Nephron progenitor cell (in vitro differentiated cells): ENCODE measurements at places on chromosomes 3 and 15.

- DNase-seq: no peak
Observed at GRCh38 chr3:172140499-172141391, 101.4 kb downstream of the FNDC3B start.

DNA sequence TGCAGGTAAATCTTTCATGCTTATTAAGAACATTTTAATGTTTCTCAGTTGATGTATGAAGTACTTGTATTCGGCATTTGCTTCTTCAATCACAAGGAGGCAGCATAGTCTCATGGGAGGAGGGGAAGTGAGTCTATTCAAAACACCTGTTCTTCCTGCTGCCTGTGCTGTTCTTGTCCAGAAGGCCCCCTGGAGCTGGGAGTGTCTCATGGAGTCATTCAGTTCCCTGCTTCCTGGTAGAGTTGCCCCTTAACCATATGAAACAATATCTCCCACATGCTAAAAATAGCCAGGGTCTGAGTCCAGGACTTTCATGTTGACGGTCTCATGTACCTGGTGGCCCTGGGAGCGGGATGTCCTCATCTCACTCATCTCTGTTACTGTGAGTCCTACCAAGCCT lies 15.5 kb upstream of the PPP1R2 start:
- DNase-seq: no peak

DNA sequence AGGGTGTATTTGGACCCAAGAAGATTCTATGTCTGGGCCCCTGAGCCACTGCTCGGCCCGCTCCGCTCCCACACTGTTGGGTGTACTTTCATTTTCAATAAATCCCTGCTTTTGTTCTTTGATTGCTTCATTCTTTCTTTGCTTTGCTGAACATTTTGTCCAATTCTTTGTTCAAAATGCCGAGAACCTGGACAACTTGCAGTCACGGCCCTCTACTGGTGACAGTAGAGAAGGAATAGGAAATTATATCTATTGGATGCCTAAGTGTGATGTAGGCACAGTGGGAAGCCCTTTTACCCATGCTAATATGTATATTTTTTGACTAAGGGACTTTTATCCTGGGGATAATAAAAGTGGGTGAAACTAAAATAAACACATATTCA lies 340.8 kb downstream of the LRRC3B start:
- no peak for DNase-seq

- no peak for DNase-seq
Observed at GRCh38 chr3:97932387-97932801, 39.8 kb downstream of the RIOX2 start.

GRCh38 chr3:60497902-60498301 lies 753.4 kb downstream of the FHIT start:
- no peak for DNase-seq

DNA sequence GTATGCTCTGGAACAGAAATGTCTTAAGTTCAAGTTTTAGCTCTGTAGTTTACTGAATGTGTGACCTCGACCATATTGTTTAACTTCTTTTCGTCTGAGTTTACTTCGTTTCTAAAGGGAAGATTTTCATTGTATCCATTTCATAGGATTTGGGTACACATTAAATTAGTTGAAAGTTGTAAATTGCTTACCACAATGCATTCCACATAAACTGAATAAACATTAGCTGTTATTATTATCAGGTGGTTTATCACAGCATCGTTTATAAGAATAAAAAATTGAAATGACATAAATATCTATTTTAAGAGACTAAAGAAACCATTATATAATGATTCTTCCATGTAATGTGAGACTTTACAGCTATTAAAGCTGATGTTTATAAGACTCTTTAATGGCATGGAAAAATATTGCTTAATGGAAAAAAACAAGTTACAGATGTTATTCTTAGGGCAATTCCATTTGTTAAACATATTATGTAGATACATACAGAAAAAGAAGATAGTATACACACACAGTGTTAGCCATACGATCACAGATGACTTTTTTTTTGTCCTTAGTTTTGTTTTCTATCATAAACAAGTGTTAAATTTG lies 342.3 kb upstream of the SGO1 start:
- DNase-seq: no peak

DNA sequence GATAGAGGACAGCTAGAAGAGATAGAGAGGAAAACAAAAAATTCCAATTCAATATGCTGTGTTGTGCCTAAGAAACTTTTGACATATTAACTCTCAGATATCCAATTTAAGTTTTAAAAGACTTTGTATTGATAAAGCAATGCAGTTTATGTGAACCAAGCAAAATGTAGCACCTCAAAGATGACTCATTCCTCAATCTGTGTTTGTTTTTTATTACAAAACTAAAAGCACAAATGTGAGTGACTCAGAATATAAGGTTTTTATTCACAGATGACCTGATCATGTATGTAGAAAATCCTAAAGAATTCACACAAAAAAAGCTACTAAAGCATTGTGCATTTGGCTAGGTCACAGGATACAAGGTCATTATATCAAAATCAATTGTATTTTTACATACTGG lies 11.1 kb downstream of the HCLS1 start:
- no peak for DNase-seq

GRCh38 chr15:40590667-40591050 lies 3.4 kb upstream of the KNL1 start:
- no peak for DNase-seq

- no peak for DNase-seq
Observed at GRCh38 chr3:125151442-125151817, 61.1 kb downstream of the SLC12A8 start.

GRCh38 chr3:185813691-185814215 lies 11.1 kb downstream of the IGF2BP2 start:
- no peak for DNase-seq

- DNase-seq: no peak
Observed at GRCh38 chr15:45268135-45268534, 16.1 kb downstream of the SLC28A2 start.

DNA sequence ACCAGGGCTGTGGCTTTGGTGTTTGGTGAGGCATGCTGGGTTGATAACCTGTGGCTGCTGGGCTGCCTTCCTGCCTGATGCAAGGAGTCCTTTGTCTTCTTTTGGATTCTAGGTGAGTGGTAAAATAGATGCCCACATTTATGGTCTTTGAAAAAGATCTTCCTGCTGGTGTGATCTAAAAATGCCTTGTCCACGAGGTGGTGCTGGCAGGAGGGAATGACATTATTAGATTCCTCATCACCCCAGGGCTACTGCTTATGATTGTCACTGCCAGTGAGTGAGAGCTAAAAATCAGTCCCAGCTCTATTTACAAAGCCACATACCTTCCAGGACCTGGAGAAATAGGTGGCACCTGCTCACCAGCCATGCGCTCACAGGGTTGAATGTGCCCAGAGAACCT lies 355.5 kb upstream of the ROPN1 start:
- DNase-seq: no peak

DNA sequence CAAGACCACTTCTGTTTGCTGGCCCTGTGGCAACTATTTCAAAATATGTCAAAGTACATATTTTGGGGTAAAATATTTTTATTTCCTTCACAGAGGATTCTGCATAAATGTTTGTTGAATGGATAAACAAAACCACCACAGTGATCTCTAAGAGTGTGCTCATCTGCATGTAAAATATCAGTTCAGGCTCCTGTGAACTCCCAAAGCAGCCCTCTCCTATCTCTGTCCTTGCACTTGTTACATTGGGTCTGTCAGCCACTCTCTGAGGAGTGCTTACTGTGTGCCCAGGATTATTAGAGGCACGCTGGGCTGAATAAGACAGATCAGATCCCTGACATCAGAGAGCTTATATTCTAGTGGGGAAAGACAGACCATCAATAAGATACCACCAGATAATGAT lies 27.1 kb downstream of the IQCH start:
- DNase-seq: no peak

- DNase-seq: no peak
Observed at GRCh38 chr3:150090006-150090405, 119.3 kb upstream of the PFN2 start.

DNA sequence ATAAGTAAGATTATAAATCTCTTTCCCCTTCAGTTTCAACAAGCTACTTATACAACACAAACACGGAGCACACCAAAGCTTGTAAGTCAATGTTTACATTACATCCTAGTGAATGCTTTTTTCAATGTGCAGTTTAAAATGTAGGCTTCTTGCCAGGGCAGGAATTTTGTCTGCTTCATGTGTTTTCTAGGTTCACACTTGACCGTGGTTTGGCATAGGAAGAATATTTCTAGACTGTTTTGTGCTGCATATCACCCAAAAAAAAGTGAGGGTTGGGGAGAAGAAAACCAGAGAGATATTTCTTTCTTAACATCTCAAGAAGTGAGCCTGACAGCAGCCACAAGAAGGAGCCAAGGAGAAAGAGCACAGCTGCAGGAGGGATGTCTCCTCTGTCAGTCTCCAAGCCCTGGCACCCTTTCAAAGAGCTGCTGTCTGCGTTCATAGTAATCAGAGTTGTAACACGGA lies 255.8 kb downstream of the MEIS2 start:
- DNase-seq: no peak

GRCh38 chr3:170635385-170635735 lies 49.5 kb upstream of the SLC7A14 start:
- DNase-seq: no peak

DNA sequence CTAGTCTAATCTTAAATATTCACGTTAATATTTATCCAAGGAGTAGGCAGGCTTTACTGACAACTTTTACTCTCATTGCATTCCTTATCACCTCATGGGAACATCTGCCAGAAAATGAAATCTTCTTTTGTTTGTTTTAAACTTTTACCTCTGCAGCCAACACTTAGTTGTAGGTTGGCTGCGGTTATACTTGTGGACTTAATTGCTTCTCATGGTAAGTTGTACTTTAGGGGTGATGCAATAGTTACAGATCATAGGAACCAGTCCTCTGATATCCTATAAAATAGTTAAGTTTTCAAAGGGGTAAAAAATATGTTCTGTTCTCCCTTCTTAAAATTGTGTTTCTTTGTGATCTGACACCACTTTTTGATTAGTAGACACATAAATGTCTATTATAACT lies 321.9 kb downstream of the ZPLD1 start:
- no peak for DNase-seq

DNA sequence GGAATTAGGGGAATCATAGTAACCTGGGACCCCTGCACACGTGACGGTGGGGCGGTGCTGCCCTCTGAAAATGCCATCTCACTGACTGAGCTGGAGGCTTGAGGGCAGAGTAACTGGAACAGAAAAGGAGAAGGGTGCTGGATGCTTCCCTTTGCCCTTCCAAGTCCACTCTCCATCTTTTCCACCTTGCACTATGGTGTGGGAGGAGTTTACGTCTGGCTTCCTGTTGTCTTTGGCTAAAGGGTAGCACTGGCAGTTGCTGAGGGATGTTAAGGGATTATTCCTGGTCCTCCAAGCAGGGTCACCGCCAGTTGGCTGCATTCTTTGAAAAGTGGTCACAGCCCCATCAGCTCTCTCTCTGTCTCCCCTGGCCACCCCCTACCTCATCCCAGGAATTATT lies 129.4 kb upstream of the SNTN start:
- DNase-seq: no peak

- DNase-seq: no peak
Observed at GRCh38 chr15:93308026-93308690, 219.1 kb upstream of the RGMA start.

GRCh38 chr3:134751831-134752230 lies 43.2 kb upstream of the EPHB1 start:
- no peak for DNase-seq

GRCh38 chr3:60434950-60435349 lies 816.3 kb downstream of the FHIT start:
- DNase-seq: no peak

DNA sequence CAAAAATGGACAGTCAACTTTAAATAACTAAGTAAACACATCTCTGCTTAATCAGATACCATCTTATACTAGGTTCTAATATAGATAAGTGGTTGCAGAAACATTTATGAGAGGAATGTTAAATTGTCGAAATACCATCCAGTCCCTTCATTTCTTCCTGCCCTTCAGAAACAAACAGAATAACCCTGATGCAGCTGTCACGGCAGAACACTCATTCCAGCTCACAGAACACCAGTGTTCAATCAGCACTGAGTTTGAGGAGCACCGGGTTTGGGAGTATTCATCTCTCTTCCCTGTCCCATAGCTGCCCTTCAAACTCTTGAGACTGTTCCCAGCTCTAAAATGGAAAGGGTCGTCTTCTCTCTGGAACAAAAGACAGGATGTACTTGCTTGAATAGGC lies 61.1 kb upstream of the TSEN2 start:
- no peak for DNase-seq

- DNase-seq: no peak
Observed at GRCh38 chr3:69941439-69942176, 57.9 kb upstream of the SAMMSON start.

GRCh38 chr3:14319654-14320182 lies 82.7 kb upstream of the SLC6A6 start:
- peak; percentile 39 for DNase-seq

GRCh38 chr3:134373271-134374104 lies 759 bp downstream of the AMOTL2 start:
- DNase-seq: peak; percentile 81

DNA sequence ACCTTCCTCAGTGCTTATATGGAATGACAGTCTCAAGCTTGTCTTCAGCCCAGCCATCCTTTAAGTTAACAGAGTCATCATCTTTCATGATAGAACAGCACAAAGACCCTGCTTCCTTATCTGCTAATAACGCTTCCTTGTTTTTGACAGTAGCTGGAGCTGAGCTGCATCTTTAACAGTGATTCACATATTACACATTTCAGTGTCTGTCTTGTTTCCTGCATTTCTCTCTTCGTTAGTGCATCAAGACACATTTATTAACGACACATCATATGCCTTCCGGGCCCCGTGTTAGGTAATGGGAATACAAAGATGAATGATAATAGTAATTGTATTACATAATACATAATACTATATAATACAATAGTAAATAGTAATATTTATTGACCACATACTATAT lies 30.2 kb upstream of the GREM1 start:
- no peak for DNase-seq

DNA sequence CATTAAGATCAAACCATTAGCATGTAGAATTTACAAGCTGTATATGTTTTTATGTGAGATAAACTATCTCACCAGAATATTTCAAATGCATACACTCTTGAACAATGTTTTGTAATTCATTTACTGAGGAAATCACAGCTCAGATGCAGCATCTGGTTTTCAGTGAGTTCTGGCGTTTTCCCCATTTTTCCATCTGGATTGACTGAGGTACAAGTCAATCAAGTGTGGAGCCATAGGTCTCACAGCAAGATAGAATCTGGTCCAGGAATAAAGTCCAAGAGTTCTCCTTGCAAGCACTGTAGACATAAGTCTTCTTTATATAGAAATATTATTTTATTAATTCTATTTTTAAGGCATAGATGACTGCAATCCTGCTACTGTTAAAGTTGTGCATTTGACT lies 219.3 kb downstream of the ZBBX start:
- DNase-seq: no peak
